Spinal cord (tissue), 10 donors: ENCODE measurements at places on chromosomes 2 and 18. TPM values are rescaled to one million over a fixed set of nuclear protein-coding genes. Genes with fewer than 3 reads are reported as not detected.

DNA sequence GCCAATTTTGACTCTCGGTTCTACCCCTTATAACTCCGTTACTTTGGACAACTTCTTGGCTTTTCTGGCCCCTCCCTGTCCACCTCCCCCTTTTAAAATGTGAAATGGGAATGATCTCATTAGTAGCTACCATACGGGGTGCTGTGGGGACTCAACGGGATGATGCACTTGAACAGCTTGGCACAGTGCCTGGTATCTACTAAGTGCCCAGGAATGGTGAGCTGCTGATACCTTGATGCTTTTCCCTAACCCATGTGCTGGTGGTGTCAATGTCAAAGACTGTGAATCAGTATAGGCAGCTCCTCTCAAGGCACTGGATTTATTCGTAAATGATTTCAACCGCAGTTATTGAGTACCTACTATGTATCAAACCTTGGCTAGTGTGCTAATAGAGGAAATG, 204.2 kb downstream of the LOXHD1 start:
- H3K36me3 ChIP-seq = peaks cover 33% of the 10 kb centered on the region
- no peaks in the 10 kb centered on the region for H3K4me1 ChIP-seq
- no peak overlapping the region for H3K4me3 ChIP-seq
- DNase-seq = no peak
- no peaks in the 10 kb centered on the region for H3K27me3 ChIP-seq
- no peak overlapping the region for H3K27ac ChIP-seq

DNA sequence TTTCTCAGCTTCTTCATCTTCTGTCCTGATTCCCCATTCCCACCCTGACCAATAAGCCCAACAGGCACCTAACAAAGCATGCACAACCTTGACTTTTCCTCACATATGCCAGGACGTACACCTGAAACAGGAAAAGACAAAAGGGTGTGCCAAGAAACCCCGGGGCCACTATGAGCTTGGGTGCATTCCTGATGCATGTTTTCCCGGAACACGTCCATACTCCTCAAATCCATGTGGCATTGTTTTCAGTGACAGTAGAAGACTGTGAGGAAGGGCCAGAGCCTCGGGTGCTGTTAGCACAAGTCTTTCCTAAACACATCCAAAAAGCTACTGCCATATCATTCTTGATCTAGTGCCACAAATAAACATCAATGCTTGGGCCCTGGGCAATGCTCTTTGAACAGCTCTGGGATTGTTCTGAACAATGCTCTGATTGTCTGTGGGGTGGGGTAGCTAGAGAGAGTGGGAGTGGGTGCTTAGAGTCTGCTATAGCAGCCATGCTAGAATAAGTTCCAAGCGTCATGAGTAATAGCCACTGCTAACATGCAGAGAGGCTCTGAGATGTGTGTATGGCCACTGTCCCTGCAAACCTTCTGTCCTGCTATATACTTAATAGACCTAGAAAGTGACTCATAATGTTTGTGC, 181.7 kb upstream of the CRIM1 start:
- H3K36me3 ChIP-seq = no peaks in the 10 kb centered on the region
- no peaks in the 10 kb centered on the region for H3K27me3 ChIP-seq
- no peak for DNase-seq
- no peaks in the 10 kb centered on the region for H3K4me1 ChIP-seq
- no peak overlapping the region for H3K27ac ChIP-seq

DNA sequence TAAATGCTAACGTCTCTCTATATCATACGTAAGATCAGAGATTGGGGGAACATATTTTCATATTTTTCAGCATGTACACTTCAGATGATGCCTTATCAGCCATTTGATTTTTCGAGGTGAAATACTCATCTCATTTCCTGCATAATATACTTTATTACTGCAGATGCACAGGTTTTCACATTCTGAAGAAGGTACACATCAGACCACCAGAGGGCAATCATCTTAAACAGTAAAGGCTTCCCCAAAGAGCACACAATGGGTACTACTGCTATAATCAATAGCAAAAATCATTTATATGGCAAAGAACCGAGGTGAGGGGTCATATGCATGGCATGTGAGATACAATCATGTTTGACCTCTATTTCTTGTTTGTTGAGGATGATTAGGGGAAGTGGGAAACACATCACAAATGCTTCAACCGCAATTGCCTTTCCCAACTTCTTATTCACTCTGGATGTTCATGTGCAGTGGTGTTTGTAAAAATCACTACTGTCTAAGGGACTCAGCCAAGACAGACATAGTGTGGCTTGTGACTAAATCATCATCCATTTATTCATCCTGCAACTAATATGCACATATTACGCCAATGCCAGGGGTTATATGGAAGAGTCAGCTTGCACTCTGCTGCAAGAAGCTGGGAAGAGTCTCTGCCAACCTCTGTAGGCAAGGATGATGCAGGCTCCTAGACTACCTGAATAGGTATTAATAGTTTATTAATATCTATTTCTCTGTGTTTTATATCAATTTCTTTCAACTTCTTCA, 118.7 kb downstream of the EPB41L3 start:
- H3K36me3 ChIP-seq = no peaks in the 10 kb centered on the region
- no peaks in the 10 kb centered on the region for H3K27me3 ChIP-seq
- no peak overlapping the region for H3K27ac ChIP-seq

The CMPK2 gene
- total RNA-seq = 7.3 TPM

- DNase-seq = no peak
- no peak overlapping the region for H3K4me3 ChIP-seq
- peaks cover 16% of the 10 kb centered on the region for H3K4me1 ChIP-seq
- H3K36me3 ChIP-seq = no peaks in the 10 kb centered on the region
Measured at GRCh38 chr2:94994914-94995552, 30.5 kb upstream of the MAL start.

DNA sequence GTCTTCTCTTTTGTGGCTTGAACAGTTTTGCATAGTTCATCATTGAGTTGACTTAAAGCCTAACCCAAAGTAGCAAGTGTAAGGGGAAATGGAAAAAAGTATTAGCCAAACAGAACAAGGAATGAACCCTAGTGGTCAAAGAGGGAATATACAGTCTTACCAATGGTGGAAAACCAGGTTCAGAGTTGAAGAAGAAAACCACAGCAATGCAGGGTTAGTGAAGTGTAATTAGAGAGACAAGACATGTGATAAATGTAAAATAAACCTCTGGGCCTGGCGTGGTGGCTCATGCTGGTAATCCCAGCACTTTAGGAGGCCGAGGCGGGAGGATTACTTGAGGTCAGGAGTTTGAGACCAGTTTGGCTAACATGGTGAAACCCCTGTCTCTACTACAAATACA, 2.4 kb downstream of the TTN start:
- H3K36me3 ChIP-seq = no peaks in the 10 kb centered on the region
- no peaks in the 10 kb centered on the region for H3K27me3 ChIP-seq
- no peak overlapping the region for H3K4me3 ChIP-seq
- no peak for DNase-seq

DNA sequence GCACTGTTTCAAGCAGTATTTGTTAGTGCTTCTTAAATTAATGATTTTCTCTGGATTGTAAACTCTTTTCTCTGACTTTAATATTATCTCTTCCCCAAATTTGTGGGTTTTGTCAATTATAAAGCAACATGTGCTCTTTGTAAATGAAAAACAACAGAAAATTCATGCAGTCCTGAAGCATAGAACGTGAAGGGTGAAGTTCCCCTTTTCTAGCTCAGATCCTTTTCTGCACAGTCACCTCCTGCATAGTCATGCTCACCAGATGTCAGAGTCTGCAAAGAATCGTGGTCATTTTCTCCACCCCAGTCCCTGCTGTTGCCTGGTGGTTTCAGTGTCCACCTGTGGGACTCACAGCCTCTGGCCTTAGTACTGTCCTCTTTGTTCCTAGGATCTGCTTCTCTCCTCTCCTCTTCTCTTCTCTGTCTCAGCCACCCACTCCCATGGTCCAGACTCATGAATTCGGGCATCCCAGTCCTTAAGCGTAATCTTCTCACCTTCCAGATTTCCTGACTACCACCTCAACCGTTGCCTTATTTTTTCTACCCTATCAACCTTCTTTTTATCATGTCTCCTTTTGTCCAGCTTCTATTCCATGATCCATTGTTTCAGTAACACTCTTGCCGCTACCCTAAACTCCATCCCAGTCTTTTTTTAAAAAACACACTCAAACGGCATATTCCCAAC, 229.1 kb downstream of the RTP5 start:
- no peaks in the 10 kb centered on the region for H3K4me1 ChIP-seq
- DNase-seq = no peak
- no peaks in the 10 kb centered on the region for H3K36me3 ChIP-seq
- H3K27me3 ChIP-seq = no peaks in the 10 kb centered on the region

The KLHL30 gene
- total RNA-seq = 0.28 TPM

The ABCG5 gene
- total RNA-seq = 0.06 TPM

The ESPNL gene
- 0.50 TPM for total RNA-seq

- no peaks in the 10 kb centered on the region for H3K36me3 ChIP-seq
- H3K27ac ChIP-seq = no peak within 1 kb of the TSS
- no peak for DNase-seq
- H3K27me3 ChIP-seq = no peaks in the 10 kb centered on the region
- no peaks in the 10 kb centered on the region for H3K4me1 ChIP-seq
Measured at GRCh38 chr2:142877216-142877838, at the start of gene KYNU. Gene KYNU, plus strand, starts transcription at chr2:142877664. Its CDS starts 7,704 bp downstream, at chr2:142885368.

DNA sequence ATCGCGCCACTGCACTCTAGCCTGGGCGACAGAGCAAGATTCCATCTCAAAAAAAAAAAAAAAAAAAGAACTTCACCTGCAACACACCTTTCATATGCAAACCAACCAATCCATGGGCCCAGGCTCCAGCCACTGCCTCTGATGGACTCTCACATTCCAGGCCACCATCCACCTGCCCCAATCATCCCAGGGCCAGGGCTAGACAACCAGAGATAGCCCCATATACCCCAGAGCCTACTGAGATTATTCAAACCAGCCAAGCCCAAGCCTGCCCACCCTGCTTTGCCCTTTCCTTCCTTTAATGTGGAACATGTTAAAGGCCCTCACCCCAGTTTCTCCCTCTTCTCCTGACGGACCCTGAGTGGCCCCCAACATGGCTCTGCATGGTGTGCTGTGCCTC, 57.0 kb downstream of the MRPL35 start:
- H3K36me3 ChIP-seq = peaks cover 16% of the 10 kb centered on the region
- peaks cover 17% of the 10 kb centered on the region for H3K4me1 ChIP-seq
- DNase-seq = no peak
- no peaks in the 10 kb centered on the region for H3K27me3 ChIP-seq
- H3K4me3 ChIP-seq = no peak overlapping the region
- no peak overlapping the region for H3K27ac ChIP-seq

DNA sequence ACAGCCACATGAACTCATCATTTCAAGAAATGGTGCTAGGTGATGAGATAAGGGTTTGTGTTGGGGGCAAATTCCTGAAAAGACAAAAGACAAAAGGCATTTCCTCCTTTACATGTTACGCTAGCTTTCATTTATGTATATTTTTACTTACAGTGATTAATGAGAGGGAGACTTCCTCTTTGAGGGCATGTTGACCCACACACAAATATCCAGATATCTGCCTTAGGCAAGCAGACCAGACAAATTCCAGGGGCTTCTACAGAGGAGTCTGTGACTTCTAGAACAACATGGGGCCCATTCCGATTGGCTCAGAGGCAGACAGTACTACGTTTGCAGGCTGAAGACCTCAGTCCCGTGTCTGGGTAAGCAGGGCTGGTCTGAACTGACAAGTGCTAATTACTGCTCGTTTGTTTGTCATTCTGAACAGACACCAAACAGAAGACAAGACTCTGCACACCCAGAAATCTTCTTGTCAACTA, 74.8 kb upstream of the ST6GAL2 start:
- no peaks in the 10 kb centered on the region for H3K4me1 ChIP-seq
- H3K27ac ChIP-seq = no peak overlapping the region
- no peak overlapping the region for H3K4me3 ChIP-seq
- H3K27me3 ChIP-seq = no peaks in the 10 kb centered on the region
- no peak for DNase-seq

GRCh38 chr2:133193544-133194361, 374.5 kb downstream of the NCKAP5 start:
- H3K27me3 ChIP-seq = no peaks in the 10 kb centered on the region
- H3K4me1 ChIP-seq = no peaks in the 10 kb centered on the region
- H3K4me3 ChIP-seq = no peak overlapping the region
- H3K27ac ChIP-seq = no peak overlapping the region

GRCh38 chr2:239866778-239867177, 158.4 kb downstream of the NDUFA10 start:
- DNase-seq = no peak
- no peak overlapping the region for H3K27ac ChIP-seq

The CAVIN2 gene
- total RNA-seq = 26.6 TPM
